ENCODE measurements at places on chromosomes 16 and 17.

DNA sequence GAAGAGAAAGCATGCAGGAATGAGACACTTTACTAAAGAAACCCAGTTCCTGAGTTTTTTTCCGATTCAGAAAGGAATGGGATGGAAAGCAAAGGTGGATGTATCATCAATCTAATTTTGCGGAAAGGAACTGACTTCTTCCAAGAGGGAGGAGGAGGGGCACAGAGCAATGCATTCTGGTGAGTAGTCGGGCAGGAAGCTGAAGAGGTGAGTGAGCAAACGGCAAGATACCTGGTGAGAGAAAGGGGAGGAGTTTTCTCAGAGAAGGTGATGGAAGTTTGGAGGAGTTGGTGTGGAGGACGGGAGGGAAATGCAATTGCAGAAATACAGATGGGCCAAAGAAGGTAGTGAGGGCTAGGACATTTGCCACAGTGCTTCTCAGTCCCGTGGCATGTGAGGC lies 713.2 kb downstream of the KCNJ2 start:
- no peak for DNase-seq

DNA sequence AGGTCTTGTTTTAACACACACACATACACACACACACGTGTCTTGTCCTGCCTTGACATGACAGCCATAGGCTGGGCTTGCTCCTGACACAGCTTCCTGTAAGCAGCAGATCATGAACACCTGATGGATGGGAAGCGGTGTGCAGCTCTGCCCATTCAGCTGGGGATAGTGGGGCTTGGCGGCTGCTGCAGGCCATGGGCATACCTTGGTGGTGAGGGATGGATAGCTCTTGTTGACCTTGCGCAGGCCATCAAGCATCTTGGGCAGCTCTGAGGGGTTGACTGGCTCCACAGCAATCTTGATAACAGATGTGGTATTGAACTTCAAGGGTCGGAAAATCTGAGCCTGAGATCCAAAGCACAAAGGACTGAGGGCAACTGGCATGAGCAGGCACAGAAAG lies 12.0 kb downstream of the HIGD1B start:
- no peak for DNase-seq

GRCh38 chr17:71337938-71338337 lies 782.9 kb upstream of the SOX9 start:
- no peak for DNase-seq

DNA sequence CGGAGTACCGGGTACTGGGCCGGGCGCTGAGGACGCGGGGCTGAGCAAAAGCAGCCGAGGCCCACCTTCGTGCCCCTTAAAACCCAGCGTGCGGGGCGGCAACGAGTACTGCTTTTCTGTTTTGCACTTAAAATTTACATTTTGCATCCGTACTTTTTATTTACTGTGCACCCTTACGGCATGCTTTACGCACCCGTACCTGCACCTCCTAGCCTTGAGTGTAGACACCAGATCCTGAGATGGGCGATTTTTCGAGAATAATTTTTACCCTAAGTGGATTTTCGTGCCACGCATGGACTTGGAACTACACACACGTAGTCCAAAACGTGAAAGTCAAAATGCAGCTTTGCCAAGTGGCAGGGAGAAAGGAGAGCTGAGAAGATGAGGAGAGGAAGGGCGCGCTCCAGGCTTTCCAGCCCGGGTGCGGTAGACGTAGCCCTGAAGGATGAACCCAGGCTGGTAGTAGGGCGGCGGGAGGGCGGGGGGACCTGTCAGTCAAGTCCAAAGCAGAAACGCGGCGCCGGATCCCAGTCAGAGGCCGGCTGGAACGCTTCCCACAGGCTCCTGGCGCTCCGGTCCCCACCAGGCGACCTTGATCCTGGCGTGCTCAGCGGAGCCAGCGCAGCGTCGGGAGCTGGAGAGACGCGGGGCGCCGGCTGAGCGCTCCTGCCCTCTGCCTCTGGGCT lies 1.2 kb upstream of the CBLN1 start:
- no peak for DNase-seq

- no peak for DNase-seq
Measured at GRCh38 chr16:20867585-20867984, 32.6 kb downstream of the DCUN1D3 start.

DNA sequence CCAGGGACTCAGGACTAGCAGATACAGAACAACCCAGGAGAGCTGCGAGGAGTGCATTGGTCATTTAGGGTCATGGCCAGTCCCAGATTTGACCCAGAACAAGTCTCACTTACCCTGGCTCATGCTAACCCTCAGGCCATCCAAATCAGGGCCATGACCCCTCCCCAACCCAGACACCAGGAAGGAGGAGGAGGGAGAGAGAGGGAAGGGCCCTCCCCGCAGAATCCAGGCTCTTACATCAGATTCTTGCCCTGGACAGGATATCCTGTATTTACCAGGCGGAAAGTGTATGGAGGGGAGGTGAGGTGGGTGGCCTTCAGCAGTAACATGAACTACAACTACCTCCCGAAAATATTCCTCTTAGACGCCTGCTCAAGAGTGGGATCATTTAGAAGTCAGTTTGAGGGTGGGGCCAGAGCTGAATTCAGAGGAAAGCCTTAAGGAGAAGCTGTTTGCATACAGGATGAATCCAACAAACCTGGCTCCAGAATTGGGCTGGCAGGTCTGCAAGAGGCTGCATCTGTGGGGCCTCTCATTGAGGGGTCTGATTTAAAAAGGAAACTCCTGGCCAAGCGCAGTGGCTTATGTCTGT lies 2.1 kb downstream of the VAT1 start:
- DNase-seq = no peak

- no peak for DNase-seq
Measured at GRCh38 chr17:57744195-57745170, 616 bp downstream of the CCDC182 start.

- DNase-seq = no peak
Measured at GRCh38 chr17:64585146-64585545, 77.0 kb downstream of the SMURF2 start.

DNA sequence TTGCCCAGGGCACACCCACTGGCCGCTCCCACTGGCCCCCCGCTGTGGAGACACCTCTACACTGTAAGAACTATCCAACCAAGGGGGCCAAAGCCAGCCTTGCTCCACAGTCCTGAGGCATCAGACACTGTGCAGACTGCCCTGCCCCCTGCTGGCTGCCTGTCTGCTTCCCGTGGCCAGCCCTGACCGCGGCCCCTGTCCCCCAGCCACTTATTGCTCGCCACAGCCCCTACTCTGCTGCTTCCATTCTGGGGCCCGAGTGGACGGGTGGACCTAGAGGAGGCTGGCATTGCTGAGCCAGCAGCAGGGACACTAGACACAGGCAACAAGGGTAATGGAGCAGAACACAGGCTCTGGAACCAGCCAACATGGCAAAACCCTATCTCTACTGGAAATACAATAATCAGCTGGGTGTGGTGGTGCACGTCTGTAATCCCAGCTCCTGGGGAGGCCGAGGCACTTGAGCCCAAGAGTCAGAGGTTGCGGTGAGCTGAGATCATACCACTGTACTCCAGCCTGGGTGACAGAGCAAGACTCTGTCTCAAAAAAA lies 19.7 kb upstream of the LRRC37A3 start:
- no peak for DNase-seq

DNA sequence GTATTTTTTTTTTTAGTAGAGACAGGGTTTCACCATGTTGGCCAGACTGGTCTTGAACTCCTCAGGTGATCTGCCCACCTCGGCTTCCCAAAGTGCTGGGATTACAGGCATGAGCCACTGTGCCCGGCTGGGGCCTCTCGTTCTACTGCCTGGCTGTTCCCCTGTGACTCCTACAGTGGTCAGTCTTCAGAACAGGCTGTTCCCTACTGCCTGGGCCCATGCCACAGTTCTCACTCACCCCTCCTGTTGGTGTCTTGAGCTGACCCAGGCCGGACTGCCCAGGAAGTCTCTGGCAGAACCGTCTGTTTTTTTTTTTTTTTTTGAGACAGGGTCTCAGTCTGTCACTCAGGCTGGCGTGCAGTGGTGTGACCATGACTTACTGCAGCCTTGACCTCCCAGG lies 3.3 kb downstream of the CDK3 start:
- DNase-seq = no peak

DNA sequence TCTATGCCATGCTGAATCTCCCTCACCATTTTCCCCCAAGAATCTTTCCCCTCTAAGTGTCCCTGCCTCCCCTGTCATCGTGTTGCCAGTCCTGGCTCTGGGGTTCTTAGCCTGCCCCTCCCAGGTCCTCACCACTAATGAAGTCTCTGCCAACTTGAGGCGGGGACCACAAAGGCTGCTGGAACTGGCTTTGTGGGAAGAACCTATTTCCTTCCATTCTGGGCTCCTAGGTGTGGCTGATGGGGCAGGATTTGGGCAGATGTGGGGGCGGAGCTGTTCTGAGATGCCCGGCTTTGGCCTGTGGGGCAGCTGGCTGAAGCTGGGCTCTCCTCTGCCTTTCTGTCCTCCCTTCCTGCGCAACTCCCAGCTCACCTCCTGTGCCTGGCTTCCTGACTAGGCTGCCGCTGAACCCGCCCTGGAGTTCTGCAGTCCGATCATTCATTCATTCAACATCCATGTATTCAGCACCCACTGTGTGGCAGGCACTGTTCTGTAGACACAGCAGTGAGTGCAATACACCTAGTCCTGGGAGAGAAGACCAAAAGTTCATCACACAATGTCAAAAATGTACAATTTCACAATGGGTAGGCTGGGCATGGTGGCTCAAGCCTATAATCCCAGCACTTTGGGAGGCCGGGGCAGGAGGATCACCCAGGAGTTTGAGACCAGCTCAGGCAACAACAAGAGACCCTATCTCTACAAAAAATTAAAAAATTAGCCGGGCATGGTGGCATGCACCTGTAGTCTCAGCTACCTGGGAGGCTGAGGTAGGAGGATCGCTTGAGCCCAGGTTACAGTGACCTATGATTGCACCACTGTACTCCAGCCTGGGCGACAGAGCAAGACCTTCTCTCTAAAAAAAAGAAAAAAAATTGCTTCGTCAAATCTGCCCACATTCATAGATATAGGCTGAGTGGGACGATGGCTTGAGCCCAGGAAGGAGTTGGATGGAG lies 1.9 kb upstream of the SNN start:
- no peak for DNase-seq

GRCh38 chr16:82263521-82264143 lies 93.6 kb upstream of the MPHOSPH6 start:
- peak; percentile 3 for DNase-seq

DNA sequence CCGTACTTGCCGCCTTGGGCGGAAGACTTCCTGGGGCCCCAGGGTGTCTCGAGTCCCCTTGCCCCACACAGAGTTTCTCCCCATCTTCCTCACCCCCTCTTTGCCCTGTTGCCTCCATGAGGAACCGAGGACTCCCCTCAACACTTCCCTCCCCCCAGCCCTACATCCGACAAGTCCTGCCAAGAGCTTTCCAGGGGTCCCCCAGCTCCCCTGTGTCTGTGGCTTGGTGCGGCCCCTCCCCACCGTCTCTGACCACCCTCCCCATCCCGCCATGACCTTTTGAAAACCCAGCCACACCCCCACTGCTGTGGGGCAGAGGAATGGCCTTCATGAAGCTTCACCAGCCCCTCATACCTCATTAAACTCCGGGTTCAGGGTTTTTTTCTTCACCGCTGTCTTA lies 11.4 kb downstream of the SCGB1C2 start:
- no peak for DNase-seq

DNA sequence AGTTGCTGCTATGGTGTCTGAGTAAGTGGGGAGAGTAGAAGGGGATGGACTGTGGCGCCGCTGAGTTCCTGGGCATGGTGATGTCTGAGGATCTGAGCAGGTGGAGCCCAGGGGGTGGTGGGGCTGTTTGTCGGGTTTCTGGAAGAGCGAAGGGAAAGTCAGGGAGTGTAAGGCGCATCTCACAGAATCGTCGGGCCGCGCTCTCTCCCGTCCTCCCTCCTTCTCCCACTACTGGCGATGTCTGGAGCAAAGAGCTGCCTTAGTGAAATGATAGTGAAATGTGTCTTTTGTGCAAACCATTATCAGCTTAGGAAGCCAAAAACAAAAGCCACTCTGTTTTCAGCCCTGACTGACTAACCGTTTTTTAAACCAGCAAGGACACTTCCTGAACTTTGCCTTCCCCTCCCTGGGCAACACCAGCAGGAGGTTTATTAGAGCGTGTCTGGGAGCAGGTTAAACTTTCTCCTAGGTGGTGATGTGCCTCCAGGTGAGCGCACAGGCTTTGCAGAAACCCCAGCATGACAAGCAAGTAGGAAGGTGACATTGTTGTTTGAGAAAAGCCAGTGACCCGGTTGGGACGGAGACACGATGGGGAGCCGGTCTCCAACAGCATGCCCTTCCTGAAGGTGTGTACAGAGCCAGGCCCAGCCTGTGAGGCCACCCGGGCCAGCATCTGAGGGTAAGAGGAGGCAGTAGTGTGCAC lies 49.1 kb downstream of the RAB11FIP3 start:
- no peak for DNase-seq

All from LNCaP clone FGC (cell line).